ENCODE measurements at places on chromosomes 13 and 19.
A peak's percentile ranks its signal among the peaks of the same experiment; 100 is the strongest.

GRCh38 chr19:35545855-35546381 lies 492 bp downstream of the TMEM147 start:
- DNase-seq: peak; percentile 72

DNA sequence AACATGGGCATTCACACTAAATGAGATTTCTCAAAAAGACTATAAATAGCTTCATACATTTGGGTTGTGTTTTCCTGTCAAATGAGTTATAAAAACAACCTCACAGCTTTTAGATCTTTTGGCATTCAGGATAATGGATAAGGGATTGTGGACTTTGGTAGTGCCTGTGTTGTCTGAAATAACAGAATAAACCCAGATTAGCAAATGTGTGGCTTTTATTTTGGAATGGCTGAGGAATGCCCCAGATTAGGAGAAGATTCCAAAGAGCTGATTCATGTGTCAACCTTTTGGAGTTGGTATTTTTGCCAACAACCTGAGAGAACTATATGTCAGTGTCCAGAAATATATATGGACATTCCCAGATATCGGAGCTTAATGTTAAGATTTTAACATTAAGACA lies 164.7 kb downstream of the MTUS2 start:
- DNase-seq: no peak

DNA sequence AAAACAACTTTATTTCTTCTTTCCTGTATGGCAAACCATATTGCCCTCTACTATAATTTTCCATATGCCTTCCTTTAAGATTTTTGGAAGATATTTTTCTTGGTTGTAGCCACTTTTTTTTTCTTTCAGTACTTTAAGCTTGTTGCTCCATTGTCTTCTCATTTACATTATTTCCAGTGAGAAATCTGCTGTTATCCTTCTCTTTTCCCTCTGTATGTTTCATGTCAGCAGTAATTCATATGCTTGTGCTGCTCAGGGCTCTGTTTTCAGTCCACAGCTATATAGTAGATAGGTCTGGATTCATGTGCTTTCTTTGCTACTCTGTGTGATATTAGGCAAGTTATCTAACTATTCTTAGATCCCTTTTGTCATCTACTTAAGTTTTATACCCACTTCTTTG lies 267.6 kb downstream of the OXGR1 start:
- no peak for DNase-seq

DNA sequence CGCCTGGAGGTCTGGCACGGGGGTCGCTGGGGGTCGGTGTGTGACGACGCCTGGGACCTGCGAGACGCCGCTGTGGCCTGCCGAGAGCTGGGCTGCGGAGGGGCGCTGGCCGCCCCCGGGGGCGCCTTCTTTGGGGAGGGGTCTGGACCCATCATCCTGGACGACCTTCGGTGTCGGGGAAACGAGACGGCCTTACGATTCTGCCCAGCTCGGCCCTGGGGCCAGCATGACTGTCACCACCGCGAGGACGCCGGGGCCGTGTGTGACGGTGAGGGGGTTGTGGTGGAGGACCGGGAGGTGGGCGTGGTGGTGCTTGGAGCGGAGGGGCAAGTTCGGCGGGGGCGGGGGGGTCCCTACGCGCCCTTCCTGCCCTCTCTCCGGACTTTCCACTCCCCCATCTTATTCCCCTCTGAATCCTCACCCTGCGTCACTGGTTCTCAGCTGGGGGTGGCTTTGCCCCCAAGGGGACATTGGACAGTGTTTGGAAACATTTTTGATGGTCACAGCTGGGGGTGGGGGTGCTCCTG lies 5.5 kb downstream of the SSC5D start:
- no peak for DNase-seq

GRCh38 chr13:73623281-73623680 lies 510.9 kb downstream of the KLF12 start:
- DNase-seq: no peak

DNA sequence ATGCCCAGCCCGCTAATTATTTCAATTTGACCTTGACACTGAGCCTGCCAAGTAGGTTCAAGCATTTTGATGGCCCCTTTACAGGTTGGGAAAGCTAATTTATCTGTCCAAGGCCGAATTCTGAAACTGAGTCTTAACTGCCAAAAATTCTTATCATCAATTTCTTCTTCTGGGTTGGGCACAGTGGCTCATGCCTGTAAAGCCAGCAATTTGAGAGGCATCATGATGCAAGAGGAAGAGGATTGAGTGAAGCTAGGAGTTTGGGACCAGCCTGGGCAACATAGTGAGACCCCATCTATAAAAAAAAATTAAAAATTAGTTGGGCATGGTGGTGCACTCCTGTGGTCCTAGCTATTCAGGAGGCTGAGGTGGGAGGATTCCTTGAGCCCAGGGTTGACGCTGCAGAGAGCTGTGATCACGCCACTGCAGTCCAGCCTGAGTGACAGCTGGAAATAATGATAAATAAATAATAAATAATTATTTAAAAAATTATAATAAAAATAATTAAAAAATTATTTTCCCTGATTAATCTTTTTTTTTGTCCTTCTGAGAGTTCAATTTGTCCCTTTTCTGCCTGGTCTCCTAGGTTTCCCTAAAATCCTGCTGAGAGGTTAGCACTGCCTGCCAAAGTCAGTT lies 1.3 kb upstream of the LDLR start:
- no peak for DNase-seq

- no peak for DNase-seq
Observed at GRCh38 chr19:55549500-55550320, 4.4 kb upstream of the SBK3 start.

- DNase-seq: no peak
Observed at GRCh38 chr13:41900918-41901317, 60.0 kb downstream of the VWA8 start.

DNA sequence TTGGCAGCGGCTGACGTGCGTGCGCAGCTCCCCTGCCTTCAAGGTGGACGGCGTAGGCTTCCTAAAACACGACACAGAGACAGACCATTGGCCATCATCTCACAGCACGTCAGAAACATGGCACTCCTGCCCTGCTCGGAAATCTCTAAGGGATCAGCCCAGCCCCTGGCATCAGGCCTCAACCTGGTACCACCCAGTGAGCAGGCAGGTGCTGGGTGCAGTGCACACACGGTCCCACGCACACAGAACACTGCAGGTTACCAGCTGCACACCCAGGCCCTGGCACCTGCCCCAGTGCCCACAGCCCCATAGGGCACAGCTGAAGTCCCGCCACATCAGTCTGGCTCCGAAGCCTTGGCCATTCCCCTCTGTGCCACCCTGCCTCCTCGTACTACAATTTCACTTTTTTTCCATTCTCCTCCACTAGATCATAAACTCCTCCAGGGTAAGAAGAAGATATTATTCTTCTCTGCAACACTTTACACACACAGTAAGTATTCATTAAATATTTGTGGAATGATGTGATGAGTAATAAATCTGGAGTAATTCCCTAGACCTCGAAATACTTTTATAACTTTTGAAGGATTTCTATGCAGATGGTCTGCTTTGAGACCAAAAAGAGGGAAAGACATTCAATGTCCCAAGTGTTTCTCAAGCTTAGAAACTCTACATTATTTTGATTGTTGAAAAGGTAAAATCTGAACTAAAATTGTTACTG lies 156.4 kb downstream of the COL4A1 start:
- DNase-seq: no peak

DNA sequence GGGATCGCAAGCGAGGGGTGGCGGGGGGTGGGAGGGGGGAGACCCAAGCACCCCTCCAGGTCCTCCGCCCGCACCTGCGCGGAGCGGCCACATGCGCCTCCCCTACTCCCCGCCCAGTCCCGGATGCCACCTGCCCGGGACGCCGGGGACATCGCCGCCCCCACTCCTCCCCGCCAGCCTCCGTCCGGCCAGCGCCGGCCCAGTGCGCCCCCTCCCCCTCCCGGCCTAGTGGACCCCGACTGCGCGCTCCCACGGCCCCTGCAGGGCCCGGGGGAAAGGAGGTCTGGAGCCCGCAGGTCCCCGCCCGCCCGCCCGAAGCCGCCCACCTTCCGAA lies 263 bp downstream of the RHPN2 start:
- peak; percentile 61 for DNase-seq

DNA sequence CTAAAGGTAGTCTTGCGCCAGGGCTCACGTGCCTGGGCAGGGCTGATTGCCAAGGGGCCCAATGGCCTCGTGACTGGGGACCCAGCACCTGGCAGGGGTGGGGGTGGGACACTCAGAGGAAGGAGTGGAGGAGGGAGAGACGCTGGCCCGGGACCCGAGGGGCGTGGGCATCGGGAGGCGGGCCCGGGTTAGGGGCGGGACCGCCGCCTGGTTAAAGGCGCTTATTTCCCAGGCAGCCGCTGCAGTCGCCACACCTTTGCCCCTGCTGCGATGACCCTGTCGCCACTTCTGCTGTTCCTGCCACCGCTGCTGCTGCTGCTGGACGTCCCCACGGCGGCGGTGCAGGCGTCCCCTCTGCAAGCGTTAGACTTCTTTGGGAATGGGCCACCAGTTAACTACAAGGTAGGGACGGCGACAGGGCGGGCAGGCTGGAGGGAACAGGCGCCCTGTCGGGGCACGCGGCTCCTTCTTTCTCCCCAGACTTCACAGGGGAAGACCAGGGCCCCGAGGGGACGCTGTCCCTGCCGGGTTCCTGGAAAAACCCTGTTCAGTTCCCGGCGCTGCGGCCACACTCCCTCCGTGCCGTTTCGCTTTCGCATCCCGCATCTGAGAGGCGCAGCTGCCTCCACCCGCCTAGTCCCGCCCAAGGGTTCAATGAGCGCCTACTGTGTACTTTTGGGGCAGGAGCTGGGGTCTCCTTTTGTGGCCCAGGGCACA lies at the start of gene IFI30:
Gene IFI30 (plus strand): TSS at position 242 of the 717 bp plus-strand sequence. CDS start 29 bp downstream, at position 271.
- DNase-seq: peak; percentile 85

DNA sequence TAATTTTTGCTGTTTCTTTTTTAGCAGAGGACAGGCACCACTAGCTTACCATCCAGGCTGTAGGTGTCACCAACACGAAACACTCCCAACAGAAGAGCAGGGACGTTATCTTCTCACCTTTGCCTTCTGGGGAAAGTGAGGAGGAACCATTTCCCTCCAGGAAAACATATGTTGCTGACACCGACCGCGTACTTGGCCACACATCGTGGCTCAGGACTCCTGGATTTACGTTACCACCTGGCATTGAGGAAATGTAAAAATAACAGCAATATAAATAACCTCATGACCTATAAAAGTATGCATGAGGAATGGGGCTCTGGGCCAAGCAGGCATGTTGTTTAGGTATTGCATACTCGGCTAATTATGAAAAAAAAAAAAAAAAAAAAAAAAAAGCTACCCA lies 525.1 kb downstream of the MYO16 start:
- DNase-seq: no peak

DNA sequence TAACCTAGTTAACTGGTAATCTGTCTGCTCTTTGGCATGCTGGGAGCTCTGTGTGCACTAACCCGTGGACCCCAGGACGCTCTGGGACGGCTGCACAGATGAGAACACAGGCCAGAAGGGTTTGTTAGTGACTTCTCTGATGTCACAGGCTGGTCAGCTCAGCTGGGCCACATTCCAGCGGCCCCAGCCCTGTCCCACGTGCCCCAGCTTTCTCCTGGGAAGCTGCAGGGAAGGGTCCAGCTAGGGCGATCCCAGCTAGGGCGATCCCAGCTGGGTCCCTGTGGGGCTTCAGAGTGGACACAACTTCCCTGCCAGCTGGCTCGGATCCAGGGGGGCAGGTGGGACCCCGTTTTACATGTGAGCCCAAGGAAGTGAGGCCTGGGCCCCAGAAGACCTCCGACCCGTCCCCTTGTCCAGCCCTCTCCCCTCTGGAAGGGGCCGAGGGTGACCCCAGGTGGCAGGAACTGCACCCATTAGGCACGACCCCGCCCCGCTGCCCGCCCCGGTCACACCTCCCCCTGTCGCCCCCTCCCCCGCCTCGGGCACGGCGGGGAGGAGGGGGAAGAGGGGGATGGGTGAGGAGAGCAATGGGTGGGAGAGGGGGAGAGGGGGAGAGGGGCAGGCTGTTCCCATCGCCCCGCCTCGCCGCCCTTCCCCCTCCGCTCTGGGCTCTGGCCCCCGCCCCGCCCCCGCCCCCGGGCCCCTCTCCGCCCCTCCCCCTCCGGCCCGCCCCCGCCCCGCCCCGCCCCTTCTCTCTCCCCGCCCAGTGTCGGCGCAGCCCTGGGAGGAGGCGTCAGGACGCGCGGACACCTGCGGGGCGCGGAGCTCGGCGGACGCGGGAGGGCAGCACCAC lies 75.2 kb upstream of the MCF2L start:
- no peak for DNase-seq

GRCh38 chr13:93875547-93875946 lies 603.9 kb downstream of the DCT start:
- DNase-seq: no peak

GRCh38 chr13:105816994-105817393 lies 718.5 kb downstream of the EFNB2 start:
- no peak for DNase-seq

DNA sequence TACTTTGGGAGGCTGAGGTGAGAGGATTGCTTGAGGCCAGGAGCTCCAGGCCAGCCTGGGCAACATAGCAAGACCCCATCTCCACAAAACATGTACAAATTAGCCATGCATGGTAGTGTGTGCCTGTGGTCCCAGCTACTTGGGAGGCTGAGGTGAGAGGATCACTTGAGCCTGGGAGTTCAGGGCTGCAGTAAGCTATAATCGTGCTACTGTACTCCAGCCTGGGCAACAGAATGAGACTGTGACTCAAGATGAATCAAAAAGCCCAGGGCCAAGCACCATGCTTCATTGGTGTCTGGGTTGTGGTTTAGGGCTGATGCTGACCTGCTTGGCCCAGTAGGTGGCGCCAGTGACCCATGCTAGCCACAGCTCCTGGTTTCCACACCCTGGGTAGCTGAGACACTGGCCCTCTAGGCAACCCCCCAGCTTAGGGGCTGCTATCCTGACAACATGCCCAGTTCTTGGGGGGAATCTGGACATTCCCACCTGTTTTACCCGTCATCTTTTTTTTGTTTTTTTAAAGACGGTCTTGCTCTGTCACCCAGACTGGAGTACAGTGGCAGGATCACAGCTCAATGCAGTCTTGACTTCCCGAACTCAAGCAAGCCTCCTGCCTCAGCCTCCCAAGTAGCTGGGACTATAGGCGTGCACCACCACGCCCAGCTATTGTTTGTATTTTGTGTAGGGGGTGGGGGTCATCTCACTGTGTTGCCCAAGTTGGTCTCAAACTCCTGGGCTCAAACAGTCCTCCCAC lies 5.5 kb downstream of the CCDC124 start:
- DNase-seq: peak; percentile 88

- DNase-seq: no peak
Observed at GRCh38 chr19:46755077-46755852, 9.0 kb upstream of the STRN4 start.

DNA sequence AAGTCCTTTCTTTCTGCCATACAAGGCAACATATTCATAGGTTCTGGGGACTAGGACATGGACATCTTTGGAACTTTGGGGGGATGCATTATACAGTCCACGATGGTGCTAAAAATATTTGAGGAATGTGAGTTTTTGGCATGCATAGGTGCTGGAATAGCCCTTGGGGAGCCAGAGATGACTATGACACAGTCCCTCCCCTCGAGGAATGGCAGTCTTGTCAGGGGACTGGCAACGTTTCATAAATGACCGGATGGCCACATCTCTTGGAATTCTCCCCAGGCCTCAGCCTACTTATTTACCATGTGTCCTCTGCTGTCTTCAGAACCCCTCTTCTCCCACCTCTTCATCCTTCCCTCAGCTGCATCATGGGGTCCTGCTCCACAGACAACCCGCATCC lies 13.6 kb downstream of the MEIOSIN start:
- DNase-seq: no peak

Data from sciatic nerve (tissue), 2 donors.